ENCODE measurements at places on chromosomes 3 and 15.

GRCh38 chr15:66619152-66619903 lies 53.5 kb upstream of the LCTL start:
- no peak for DNase-seq

DNA sequence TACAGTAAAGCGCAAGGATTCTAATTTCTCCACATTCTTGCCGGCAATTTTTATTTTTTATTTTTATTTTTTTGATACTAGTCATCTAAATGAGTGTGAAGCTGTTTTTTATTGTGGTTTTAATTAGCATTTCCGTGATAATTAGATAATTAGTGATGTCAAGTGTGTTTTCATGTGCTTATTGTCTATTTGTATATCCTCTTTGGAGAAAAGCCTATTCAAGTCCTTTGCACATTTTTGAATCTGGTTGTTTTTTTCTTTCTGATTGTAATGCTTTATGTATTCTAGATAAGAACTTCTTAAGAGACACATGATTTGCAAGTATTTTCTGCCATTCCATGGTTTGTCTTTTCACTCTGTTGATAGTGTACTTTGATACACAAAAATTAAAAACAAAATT lies 16.1 kb downstream of the CTDSPL2 start:
- no peak for DNase-seq

GRCh38 chr3:183385698-183386613 lies 42.5 kb downstream of the MCF2L2 start:
- peak; percentile 27 for DNase-seq

GRCh38 chr15:87219650-87220615 lies 1036.6 kb downstream of the NTRK3 start:
- no peak for DNase-seq

DNA sequence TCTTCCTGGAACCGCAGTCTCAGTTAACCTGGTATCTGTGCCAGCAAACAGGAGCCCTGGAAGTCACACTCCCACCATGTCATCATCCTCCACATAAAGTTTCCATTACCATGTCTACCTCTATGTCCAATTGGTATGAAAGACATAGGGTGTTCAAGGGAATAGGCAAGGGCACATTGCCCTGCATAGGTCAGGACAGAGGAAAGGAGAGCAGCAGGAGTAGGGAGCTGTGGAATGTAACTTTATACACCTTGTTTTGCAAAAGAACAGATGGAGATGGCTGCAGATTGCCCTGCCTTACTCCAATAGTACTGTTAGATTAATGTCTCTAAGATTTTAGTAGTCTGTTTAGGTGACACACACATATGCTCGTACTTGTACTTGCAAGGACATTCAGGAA lies 1056.4 kb downstream of the NTRK3 start:
- DNase-seq: no peak

- DNase-seq: no peak
Measured at GRCh38 chr15:80334521-80334920, 69.7 kb upstream of the ARNT2 start.

DNA sequence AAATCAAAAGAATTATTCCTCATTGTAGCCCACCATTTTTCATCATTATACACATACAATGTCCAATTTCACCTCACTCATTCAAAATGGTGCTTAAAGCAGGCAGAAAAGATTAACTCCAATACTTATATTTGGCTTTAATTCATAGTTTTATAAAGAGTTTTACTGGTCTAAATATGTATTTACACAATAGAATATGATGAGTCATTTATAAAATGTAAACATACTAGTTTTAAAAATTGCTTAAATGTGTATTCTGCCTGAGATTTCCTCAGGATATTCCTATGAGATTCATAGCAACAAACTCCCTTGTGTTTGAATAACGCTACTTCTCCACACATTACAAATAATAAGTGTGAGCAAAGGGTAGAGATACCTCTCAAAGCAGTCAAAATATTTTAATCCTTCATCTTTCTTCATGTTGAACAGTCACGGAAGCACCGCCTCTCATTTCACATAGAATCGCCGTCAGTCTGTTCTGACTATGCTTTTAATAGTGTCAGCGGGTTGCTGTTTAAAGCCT lies 75.7 kb upstream of the GBE1 start:
- no peak for DNase-seq

GRCh38 chr3:154022606-154023005 lies 98.6 kb upstream of the ARHGEF26 start:
- DNase-seq: no peak

DNA sequence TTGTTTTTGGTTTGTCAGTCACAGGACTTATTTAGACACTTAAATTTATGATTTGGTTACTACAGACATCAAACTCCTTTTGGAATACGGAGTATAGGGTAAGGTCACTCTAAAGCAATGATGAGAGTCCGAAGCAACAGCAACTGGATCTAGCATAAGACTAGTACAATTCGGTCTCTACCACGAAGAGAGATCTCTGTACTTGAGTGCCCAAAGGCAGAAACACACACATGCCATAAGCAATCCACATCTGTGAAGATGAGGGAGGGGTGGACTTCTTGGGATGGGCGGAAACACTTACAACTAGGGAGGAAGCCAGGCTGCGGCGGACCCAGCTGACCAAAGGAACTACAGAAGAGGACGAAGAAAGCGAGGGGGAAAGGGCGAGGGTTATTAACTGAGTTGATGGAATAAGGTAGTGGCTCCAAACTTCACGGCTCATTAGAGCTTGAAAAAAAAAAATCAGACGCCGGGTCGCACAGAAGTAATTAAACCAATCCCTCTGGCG lies 595 bp downstream of the DPH6 start:
- peak; percentile 4 for DNase-seq

DNA sequence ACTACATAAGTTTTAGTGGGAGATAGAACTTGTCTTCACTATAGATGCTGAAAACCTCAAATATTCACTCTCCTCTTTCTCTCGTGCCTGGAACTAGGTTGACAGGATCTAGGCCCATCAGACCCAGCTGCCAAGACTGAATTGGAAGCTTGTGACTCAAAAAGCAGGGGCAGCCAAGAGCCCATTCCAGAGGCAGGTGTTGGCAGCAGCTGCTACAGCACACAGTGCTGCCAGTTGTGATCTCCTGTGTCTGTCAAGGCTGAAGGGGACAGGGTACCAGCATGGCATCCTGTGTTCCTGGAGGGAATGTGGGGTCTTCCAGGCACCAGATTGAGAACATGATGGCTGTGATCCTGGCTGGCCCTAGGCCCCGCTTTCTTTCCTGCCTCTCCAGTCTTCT lies 92.5 kb upstream of the MB21D2 start:
- no peak for DNase-seq

DNA sequence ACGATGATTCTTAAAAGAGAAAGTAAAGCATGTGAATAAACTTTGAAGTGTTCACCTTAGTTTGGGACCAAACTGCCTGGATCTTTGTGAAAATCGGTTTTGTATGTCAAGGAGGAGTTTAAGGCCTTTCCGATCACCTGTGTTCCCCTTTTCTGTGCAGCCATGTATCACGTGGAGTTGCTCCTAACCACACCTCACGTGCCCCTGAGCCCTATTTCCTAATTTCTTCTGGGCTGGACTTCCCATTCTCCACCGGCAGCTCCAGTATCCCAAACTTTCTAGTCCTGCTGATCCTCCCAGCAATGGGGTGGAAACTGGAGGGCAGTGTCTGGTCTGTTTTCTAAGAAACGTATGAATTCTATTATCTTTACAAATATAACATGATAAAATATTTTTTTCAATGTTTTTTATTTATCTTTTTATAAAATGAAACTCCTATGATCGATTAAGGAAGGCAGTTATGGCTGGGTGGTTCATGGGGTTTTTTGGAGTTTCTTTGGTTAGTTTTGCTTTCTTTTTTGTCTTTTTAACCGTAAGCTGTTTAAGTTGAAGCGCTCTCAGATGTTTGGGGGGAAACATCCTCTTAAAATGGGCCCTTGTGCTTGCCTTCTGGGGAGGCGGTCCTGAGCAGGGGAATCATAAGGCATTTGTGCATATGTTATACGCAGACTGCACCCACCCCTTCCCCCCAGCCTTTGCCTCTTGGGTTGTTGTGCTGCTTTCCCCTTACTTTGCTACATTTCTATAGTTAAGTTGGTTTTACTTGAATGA lies 43.6 kb upstream of the WWTR1 start:
- DNase-seq: no peak

- no peak for DNase-seq
Measured at GRCh38 chr3:112627919-112628466, 12.9 kb downstream of the CCDC80 start.

DNA sequence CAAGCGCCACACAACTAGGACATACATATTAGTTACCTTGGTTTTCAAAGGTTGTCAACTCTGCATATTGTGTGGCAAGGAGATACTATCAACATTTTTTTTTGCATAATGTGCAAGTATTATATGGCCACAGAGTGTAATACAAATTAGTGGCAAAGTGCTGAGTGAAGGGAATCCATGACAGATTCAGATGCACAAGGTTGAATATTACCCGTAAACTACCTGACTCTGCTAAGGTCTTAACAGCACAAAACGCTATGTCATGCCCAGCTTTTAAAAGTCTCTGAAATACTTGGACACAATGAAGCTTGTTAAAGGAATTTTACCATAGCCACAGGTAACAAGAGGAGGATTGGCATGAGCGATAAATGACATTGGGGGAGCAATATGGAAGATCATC lies 79.0 kb downstream of the SATB1 start:
- no peak for DNase-seq

GRCh38 chr3:13045241-13045903 lies 27.9 kb downstream of the IQSEC1 start:
- no peak for DNase-seq

- no peak for DNase-seq
Measured at GRCh38 chr3:126672741-126673140, 17.8 kb upstream of the TXNRD3 start.

DNA sequence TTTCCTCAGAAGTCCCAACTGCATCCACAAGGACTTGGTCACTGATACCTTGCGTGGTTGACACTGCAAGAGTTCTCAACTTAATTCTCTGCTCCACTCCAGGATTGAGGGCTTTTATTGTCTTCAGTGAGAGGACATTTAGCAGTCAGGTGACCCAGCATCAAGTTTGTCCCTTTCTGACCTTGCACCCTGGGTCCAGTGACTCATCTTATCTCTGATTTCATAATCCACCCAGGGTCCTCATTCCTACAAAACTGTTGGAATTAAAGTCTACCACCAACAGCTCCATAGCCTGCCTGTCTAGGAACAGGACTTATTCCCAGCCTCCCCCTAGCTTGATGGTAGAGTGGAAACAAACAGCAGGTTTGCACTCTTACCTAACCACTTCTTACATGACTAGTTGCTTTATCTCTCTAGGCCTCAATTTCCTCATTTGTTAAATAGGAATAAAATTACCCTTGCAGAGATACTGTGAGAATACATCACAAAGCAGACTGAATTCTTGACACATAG lies 151.3 kb upstream of the LPP start:
- no peak for DNase-seq

- DNase-seq: no peak
Measured at GRCh38 chr15:86336051-86336788, 256.5 kb downstream of the AGBL1 start.

DNA sequence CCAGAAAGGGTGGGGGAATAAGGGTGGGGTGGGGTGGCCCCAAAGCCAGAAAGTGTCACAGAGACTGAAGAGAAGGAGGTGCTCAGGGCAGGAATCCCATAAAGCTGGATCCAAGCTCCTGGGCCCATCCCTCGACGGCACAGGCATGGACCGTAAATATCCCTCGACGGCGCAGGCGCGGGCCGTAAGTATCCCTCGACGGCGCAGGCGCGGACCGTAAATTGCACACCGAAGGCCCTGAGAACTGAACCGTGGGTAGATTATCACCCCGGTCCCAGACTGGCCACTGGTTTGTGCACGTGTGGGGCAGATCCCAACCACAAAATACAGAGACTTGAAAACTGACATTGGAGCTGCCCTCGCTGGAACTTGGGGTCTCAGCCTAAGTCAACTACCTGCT lies 41.3 kb upstream of the MUC4 start:
- no peak for DNase-seq

DNA sequence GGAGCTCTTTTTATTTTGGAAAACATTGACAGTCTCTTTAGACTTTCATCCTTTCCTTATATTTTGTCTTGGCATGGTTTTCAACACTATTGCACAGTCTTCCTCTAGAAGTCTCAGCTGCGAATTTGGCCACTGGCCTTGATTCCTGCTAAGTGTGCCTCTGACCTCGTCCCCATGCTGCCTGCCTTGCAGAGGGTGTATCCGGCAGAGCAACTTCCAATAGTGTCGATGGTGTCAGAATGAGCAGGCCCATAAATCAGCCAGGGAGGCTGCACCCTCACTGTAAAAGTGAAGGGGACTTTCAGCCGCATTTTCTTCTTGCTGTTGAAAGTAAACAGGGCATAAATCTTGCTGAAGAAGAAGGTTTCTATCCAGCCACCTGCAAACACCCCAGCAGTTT lies 336.7 kb upstream of the TRIM42 start:
- no peak for DNase-seq

DNA sequence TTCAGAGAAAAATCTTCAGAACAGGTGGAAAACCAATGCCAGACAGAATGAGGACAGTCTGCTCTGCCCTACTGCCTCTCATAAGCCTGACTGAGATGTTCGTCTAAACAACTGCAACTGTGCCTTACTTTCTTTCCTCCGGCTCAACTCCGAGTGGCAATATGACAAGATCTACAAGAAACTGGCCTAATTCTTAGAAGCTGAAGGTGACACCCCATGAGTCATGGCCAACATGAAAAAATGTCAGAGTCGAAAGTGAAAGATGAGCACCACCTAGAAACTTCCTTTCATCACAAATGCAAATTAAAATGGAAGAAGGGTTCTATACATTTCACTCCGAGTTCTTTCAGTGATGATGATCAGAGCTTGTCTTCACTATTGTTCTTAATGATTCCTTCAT lies 12.9 kb downstream of the PCYT1A start:
- peak; percentile 51 for DNase-seq

DNA sequence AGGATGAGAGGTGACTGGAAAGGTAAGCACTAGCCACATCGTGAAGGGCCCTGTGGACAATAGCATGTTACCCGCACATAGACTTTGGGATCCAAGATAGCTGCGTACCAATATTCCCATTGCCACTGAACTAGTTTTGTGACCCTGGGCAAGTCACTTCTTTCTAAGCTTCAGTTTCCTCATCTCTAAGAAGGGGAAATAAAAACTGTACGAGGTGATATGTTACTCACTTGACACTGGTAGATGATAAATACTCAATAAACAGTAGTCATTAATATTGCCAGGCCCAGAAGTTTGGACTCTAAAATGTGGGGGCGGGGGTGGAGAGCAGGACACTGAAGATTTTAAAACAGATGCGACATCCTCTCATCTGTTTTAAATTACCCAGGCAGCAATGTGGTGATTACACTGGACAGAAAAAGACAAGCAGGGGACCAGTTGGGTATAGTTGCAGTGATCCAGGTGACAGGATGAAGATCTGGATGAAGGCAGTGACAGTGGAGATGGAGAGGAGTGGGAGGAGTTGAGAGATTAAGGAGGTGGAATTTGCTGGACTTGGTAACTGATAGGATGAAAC lies 2.5 kb downstream of the ATG7 start:
- no peak for DNase-seq

DNA sequence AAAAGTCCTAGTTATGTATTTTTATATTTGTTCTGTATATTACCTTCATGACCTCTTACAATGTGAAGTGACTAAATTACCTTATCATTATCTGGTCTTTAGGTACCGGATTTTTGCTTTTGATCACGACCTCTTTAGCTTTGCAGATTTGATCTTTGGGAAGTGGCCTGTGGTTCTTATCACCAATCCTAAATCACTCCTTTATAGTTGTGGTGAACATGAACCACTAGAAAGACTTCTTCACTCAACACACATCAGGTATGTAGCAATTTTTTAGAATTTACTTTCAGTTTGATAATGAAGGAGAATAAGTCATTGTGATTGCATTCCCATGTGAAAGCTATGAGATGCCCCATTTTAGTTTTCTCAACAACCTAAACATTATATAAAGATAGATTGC lies 18.3 kb downstream of the TMEM62 start:
- no peak for DNase-seq

All from activated gamma-delta T cell treated with anti-CD3 and anti-CD28 coated beads, Interleukin-2, amount 50 U/mL, for 16 hours (primary cell).